ENCODE measurements at places on chromosomes 3 and 15. TPM values are rescaled to one million over a fixed set of nuclear protein-coding genes. Genes with fewer than 3 reads are reported as not detected.

ZNF860 gene
- 1.2 TPM for total RNA-seq

CCR4 gene
- not detected for total RNA-seq

KIF15 gene
- total RNA-seq: not detected

ZXDC gene
- total RNA-seq: 35.9 TPM

PLA1A gene
- 18.5 TPM for total RNA-seq

DUOX1 gene
- 1,314 TPM for total RNA-seq

CPLX3 gene
- not detected for total RNA-seq

GRCh38 chr3:172550347-172550943 is 27.2 kb upstream of the TNFSF10 start:
- no peak for DNase-seq

GRCh38 chr15:58443308-58443707 is 11.5 kb downstream of the LIPC start:
- DNase-seq: no peak

DNA sequence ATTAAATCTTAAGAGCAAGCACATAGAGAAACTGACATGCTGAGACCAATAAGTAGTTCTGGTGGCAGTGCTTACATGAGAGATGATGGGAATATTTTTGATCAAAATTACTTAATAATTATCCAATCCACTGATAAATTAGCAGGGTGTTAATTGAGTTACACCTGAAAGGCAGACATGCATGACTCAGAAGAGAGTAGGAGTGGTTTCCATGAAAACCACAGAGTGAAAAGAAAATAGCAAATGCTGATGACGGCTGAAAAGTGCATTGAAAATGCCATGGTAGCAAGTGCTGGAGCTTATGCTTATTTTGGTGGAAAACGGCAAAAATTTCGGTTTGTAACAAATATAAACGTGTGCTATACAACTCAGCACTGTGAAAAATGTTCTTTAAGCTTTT is 267.8 kb upstream of the LRRN1 start:
- DNase-seq: no peak

GRCh38 chr15:27623560-27624305 is 475.4 kb downstream of the OCA2 start:
- DNase-seq: no peak

- no peak for DNase-seq
Measured at GRCh38 chr3:152360302-152360701, 91.6 kb downstream of the MBNL1 start.

DNA sequence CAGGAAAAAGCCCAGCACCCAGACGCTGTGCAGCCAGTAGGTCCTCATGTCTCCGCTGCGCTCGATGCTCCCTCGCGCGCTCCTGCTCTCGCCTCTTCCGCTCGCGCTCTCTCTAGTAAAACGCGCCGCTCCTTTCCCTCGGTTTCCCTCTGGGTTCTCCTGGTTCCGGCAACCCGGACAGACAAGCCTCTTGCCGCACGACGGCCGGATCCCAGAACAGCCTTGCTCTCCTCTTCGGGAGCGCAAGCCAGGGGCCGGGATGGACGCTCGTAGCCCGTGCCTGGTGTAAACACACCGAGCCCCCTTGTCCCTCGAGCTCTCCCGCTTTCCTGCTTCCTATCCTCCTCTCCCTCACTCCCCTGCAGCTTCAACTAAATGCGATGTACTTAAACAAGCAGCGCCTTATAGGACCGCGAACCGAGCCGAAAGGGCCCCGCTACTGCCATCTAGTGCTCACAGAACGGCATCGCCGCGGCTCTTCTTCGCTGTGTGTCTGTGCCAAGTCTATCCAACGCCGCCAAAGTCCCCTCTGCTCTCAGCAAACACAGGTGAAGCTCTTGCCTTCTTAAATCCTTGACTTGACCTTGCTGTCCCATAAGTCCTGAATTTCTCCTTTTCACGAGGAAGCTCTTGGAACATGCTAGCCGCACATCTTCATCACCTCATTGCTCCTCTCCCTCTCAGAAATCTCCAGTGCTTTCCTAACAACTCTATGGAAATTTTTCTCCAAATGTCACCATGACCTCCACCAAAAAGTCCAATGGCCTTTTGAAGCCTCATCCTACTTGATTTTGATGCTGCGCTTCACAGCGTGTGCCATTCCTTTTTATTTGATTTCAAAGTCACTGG is 1037.2 kb downstream of the IGSF11 start:
- peak; percentile 74 for DNase-seq

GRCh38 chr3:157398598-157398997 is 38.1 kb upstream of the PTX3 start:
- no peak for DNase-seq

- DNase-seq: no peak
Measured at GRCh38 chr3:63202529-63202928, 75.6 kb upstream of the SYNPR start.

DNA sequence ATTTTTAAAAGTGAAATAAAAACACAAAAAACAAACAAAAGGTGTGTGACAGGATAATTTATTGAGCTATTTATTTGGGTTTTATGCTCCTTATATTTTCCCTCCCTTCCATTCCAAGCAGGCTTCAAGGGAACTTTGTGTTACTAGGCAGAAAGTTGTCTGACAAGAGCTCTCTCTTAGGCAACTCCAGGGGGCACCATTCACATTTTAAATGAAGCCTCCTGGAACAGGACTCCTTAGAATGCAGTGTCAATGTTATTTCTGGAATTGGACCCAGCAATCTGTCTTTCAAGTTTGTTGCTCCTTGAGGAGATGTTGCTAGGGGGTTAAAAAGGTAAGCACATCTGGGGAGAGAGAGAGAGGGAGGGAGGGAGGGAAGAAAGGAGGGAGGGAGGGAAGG is 5.4 kb upstream of the RFX7 start:
- DNase-seq: no peak

DNA sequence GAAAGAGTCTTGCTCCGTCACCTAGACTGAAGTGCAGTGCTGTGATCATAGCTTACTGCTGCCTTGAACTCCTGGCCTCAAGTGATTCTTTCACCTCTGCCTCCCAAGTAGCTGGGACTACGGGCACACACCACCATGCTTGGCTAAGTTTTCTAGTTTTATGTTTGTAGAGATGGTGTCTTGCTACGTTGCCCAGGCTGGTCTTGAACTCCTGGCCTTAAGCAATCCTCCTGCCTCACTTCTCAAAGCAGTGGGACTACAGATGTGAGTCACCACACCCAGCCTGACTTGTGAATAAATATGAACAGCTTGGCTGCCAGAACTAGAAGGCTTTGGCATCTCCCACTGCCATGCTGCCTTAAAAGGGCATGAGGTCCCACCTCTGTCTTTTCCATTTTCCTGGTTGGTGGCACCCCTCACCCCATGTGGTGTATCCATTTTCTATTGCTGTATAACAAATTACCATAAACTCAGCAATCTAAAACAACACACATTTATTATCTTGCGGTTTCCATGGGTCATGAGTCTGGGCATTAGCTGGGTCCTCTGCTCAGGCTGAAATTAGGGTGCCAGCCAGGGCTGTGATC is 44.3 kb downstream of the PTPRG start:
- DNase-seq: no peak

GRCh38 chr15:79067969-79068368 is 22.6 kb downstream of the RASGRF1 start:
- DNase-seq: no peak

DNA sequence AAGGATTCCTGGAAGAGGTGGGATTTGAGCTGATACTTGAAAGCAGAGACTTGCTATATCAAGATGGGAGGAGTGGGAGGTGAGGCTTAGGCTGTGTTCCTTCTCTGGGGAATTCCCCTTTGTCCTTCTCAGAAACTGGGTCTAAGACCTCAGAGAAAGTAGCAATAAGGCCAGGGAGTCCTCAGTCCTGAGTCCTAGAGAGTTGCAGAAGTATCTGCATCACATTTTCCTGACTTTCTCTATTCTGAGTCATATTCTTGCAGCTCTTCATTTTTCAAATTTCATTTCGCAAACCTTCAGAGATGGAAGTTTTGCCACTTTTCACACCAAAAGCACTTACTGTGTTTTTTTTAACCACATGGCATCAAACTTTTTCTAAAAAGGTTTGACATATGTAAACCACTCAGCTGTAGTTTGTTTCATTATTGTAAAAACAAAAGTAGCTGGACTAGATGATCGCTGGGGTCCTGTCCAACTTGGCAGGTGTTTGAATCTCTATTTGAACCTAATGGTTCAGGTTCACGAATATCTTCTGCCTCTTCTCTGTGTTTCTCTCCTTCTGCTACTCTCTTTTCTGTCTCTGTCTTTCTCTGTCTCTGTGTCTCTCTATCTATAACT is 21.3 kb downstream of the COLQ start:
- DNase-seq: no peak

DNA sequence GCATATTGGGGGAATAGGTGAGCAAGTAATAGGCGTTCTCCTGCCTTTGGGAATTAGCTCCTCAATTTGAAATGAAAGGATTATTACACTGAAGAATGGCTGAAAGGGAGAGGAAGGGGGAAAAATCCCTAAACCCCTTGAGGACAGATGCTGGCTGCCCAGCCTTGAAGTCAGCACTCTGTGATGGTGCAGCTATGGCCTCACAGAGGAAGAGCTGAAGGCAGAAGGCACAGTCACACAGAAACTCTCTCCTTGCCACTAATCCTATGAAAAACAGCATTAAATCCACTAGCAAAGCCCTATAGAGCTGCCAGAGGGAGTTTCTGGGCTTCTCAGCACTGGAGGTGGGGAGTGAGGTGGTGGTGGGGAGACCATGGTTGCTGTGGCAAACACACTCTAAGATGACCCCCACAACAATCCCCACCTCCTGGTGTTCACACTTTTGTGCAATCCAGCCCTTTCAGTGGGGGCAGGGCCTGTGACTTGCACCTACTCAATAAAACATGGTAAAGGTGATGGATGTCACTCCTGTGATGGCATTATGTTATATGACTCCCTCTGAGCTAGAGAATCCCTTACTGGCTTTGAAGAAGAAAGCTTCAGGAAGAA is 101.2 kb downstream of the RFTN1 start:
- no peak for DNase-seq

DNA sequence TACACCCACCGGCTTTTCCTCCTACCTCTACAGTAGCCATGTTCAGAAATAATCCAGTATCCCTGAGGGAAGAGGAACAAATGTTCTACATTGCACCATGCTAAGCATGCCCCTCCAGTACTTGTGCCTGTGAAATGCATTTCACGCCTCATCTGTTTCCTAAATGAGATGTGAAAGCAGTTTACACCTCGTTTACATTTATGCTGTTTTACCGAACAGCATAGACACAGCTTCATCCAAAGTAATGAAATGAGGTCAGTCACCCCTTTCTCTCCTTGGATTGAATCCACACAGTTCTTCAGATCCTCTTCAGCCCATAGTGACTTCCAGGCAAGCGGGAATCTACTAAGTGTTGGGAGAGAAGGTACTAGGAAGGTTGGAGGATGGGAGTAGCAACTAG is 514.3 kb downstream of the PDCD6IP start:
- no peak for DNase-seq

GRCh38 chr15:57150066-57150865 is 226.0 kb upstream of the CGNL1 start:
- no peak for DNase-seq

DNA sequence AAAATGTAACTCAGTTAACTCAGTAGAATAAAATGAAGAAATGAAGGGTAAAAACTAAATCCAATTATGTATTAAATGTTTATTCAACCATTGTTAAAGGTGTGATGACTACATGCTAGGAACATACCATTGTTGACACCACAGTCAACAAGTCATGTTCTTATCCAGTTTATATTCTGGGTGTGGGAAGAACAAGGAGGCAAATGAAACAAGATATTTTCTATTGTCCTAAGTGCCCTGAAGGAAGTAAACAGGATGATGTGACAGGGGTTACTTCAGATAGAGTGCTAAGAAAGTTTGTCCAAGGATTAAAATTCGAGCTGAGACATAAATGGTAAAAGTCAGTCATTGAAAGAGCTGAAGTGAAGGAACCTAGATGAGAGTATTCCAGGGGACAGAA is 13.1 kb downstream of the AP3S2 start:
- no peak for DNase-seq

- peak; percentile 44 for DNase-seq
Measured at GRCh38 chr3:46091046-46091445, 63.8 kb upstream of the XCR1 start.

DNA sequence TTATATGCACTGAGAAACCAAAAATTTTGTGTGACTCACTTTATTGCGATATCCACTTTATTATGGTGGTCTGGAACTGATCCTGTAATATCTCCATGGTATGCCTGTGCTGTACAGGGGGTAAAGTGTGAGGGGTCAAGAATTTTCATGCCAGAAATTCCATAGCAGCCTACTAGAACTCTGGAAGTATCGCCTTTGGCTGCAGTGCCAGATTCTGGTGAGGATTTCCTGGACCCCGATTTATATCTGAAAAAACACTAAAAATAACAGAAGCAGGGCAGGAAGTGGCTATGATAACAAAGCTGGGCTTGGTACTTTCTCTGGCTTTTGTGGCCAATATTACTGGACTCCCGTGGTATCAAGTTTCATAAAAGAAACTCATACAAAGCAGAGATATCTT is 36.4 kb downstream of the CCDC80 start:
- no peak for DNase-seq

GRCh38 chr3:100107221-100107814 is 7.0 kb downstream of the FILIP1L start:
- DNase-seq: no peak

- DNase-seq: no peak
Measured at GRCh38 chr15:43552986-43553385, 35.6 kb downstream of the MAP1A start.

DNA sequence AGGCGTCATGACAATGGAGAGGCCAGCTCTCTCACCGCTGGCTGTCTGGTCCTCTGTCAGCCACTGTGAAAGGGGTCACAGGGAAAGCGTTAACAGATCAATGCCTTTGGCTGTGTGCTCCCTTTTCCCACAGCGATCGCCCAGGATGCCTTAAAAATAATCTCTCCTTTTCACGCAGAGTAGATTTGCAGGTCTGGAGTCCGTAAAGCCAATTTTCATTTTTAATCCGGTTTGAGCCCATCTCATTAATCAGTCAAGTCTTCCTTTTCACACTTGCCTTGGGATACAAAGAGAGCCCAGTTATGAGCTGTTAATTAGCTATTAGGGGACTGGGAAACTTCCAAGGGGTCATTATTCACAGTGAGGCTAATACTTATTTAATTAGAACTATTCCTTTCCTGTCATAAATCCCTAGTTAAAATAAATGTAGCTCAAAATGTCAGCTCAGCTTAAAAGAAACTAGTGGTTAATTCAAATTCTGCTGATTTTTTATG is 104.3 kb upstream of the RASGRP1 start:
- DNase-seq: no peak

DNA sequence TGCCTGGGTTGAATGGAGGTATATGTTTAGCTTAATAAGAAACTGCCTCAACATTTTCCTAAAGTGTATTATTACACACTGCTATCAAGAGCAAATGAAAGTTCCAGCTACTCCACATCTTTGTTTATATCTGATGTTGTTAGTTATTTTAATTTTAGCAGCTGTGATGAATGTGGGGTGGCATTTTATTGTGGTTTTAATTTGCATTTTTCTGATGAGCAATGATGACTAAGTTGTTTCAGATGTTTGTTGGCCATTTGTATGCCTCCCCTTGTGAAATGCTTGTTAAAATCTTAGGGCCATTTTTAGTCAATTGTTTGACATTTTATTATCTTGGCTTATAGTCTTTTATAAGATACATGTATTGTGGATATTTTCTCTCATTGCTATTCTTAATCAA is 260.4 kb upstream of the SLCO3A1 start:
- DNase-seq: no peak

Data from upper lobe of left lung (tissue), 6 donors.